A172 (cell line): ENCODE measurements at places on chromosomes 7 and 10. TPM values are rescaled to one million over a fixed set of nuclear protein-coding genes. Genes with fewer than 3 reads are reported as not detected.

Gene TACR2
- total RNA-seq: not detected in 2 replicates

Gene DHX32
- 39.5 and 40.1 TPM in 2 replicates for total RNA-seq

Gene OR2A12
- not detected in 2 replicates for total RNA-seq

Gene SFRP4
- 0.84 TPM in 1 of 2 replicates, not detected in the other for total RNA-seq

Gene HIF1AN
- total RNA-seq: 6.2 and 10.1 TPM in 2 replicates

Gene DRGX
- not detected in 2 replicates for total RNA-seq

DNA sequence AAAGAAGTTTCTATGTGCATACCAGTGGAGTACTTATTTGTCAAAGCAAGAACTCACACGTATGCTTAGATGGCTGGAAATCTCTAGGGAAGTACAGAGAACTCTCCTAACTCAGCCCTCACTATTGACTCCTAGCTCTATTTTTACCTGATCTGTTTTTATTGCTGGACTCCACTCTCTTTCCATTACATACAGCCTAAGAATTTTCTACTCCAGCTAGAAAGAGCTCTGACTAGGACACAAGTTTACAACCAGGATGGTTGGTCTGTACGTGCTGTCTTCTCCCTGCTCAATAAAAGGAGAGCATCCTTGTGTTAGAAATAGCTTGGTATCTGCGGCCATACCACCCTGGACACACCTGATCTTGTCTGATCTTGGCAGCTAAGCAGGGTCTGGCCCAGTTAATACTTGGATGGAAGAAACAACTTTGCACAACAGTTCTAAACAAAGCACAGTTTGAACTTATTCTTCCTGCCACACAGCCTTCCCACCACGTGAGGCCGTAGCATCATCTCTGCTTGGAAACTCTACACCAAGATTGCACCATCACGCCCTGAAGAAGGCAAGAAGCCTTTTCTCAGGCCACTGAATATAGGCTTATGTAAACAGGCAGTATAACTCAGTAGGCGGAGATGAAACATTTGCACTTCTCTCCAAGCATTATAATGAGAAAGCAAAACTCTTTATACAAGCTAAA lies 50.7 kb downstream of the KCNMA1 start:
- no peak for DNase-seq

DNA sequence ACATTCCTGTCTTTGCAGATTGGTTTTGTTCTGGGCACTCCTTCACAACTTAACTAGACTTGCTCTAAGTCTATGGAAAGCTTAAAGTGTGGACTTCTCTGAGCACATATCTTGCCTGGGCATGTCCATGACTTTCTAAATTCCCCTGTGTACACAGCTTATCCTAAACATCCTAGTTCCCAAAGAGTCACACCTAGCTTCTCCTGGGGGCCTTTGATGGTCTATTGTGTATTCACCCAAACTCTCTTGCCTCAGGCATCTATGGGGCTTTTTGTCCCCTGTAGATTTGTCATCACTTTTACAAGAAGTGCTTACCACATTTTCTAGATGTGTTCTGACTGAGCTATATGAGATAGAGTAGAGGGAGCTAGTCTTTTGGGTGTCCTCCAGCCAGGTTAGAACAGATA lies 12.2 kb upstream of the ZNF488 start:
- no peak for DNase-seq

- DNase-seq: no peak
Measured at GRCh38 chr10:112812586-112812985, 137.5 kb upstream of the TCF7L2 start.

DNA sequence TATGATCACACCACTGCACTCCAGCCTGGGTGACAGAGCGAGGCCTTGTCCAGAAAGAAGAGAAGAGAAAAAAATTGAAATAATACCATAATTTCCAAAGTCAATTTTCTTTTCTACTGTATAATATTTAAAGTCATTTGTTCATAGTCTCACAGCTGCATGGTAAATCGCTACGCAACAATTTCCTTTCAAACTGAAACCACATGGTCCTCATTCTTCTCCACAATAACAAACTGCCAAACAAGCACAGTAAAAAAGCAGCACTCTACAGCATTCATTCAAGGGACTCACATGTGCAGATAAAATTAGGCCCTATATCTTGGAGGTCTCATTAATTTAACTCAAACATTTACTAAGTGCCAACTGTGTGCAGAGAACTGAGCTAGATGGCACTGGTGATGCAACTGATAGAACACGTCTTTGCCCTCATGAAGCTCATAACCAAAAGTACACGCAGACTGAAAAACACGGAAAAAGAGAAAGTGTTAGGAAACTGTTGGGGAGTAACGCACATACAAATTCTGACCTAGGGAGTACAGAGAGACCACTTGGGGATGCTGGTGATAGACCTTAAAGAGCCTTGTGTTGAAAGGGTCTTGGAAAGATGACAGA lies 68.4 kb upstream of the SRRM3 start:
- no peak for DNase-seq
